ENCODE measurements at places on chromosomes 5 and 9. TPM values are rescaled to one million over a fixed set of nuclear protein-coding genes. Genes with fewer than 3 reads are reported as not detected.

DNA sequence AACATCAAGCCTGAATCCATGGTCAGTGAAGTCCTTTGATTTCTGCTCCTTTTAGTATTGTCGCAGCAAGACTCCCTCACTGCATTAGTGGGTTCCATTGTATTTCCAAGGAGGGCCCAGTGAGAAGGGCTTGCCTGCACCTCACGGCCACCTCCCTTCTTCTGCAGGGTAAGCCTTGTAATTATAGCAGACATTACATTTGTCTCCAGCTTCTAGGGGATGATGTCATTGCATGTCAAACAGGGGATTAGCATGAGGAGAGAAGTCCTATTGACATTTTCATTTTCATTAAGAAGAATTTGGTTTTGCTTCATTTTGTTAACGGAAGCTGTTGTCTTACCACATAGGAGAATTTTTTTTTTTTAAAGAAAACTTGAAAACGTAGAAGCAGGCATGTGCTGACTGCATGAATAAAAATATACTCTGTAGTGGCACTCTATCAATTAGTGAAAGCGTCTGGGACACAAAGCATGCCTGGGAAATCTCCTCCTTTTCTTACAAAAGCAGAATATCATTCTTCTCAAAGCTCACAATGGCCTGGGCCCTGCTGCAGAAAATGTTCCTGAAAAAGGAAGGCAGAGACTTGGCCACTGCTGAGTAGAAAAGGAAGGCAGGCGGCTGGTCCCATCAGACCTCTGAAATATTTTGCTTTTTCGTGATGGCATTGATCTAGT is 27.1 kb downstream of the MAP1B start:
- DNase-seq: no peak

GRCh38 chr9:135757356-135757755 is 55.4 kb downstream of the KCNT1 start:
- no peak for DNase-seq

- no peak for DNase-seq
Observed at GRCh38 chr5:178240766-178241165, 8.2 kb upstream of the PHYKPL start.

Gene CSNK1A1
- 433 TPM for total RNA-seq

GRCh38 chr5:56406221-56406620 is 173.1 kb upstream of the ANKRD55 start:
- no peak for DNase-seq

Gene CDH9
- total RNA-seq: not detected

DNA sequence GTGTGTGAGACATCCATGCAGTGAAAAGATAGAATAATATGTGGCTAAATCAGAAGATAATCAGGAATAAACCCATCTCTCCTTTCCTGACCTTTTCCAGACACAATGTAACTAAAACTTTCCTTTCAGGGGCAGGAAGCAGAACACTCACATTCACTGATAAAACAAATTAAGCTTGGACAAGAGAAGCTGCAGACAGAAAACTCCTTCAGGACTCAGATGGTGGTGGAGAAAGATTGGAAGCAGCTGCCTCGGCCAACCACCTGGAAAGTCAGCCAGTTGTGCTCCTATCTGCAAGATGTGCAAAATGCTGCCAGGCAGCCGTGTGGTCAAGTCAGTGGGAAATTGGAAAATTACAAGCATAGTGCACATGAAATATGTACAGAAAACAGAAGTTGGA is 26.9 kb downstream of the RASEF start:
- no peak for DNase-seq

Gene C9
- not detected for total RNA-seq

GRCh38 chr5:125152461-125153189 is 406.2 kb upstream of the ZNF608 start:
- no peak for DNase-seq

DNA sequence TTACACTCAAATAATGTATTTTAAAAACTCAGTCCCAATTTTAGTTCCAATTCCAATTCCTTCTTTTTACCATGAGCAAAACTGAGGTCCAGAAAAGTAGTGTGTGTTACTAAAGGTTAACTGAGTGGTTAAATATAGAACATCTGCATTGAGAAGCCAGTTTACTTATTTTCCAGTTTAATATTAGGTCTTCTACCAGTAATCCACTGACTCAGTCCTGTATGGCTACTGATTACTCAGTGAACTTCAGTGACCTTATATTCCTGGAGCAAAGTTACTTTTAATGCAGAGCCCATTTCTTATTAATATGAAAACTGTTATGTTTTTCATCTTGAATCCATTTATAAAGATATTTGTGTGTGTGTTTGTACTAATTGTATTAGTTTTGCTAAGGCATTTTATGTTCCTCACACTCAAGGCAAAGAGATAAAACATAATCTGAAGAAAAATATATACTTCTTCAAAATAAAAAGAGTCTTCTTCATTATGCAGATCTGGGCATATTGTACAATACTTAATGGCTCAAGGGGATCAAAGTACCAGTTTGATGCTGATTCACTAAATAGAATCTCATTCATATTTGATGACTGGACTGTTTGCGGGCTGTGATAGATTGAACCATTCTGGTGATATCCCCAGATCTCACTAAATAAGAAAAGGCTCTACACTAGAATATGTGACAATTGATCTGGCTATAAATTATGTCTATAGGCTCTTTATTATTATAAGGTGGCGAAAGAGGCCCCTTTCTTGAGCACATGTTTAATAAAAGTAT is 60.8 kb downstream of the DMXL1 start:
- DNase-seq: no peak

Gene BTNL3
- total RNA-seq: not detected

- DNase-seq: no peak
Observed at GRCh38 chr9:13450723-13451122, 171.2 kb upstream of the MPDZ start.

Gene HTR1A
- not detected for total RNA-seq

All from right cardiac atrium (tissue), 5 donors.